ENCODE measurements at places on chromosomes 7 and 10.

- no peak for DNase-seq
These were observed 233.5 kb downstream of the XPNPEP1 start for GRCh38 chr10:109689785-109690184.

GRCh38 chr10:88544140-88544870 lies 38.8 kb downstream of the RNLS start:
- DNase-seq, result no peak

GRCh38 chr10:3412646-3413045 lies 240.1 kb upstream of the PITRM1 start:
- no peak for DNase-seq

DNA sequence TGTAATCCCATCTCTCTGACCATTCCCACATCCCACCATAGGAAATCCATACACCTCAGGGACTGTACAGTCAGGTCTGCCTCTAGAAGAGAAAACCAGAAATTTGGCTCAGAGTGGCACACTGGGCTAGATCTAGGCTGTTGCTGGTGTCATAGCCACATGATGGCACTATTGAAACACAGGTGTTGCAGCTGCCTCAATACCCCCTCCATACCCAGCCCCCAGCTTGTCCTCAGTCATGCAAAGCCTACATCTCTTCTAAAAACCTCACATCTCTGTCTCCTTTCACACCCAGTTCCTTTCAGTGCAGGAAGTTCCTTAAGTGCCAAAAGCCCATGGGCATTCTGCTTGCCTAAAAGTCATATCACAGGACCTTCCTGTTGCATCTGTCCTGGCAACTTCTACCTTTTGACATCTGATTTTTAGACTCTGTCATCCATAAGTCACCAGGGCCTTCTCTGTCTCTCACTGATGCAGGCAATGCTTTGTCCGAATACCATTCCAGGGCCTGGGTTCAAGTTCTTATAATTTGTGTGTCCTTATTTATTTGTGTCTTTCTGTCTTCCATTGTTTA lies 27.0 kb upstream of the HIBADH start:
- DNase-seq, result no peak

- DNase-seq, result no peak
These were observed 17.0 kb downstream of the STAM start for GRCh38 chr10:17660921-17661320.

- no peak for DNase-seq
These were observed 357.3 kb downstream of the BBS9 start for GRCh38 chr7:33486633-33487032.

GRCh38 chr10:132306864-132307751 lies 642 bp downstream of the STK32C start:
- DNase-seq, result no peak

DNA sequence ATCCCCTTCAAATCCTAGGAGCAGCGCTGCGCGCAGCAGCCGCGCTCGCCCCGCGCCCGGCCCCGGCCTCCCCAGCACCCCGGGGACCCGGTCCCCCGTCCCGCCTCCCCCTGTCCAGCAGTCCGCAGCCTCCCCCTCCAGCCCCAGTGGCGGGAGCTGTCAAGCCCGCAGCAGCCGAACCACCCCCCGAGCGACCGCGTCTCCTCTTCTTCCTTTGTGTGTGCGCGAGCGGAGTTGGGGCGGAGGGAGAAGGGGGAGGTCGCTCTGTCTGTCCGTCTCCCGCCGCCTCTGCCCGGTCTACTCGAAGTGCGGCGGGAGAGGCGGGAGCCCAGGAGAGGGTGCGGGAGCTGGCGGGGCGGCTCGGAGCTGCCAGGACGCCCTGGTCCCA lies 375 bp upstream of the CHN2 start:
- DNase-seq, result no peak

DNA sequence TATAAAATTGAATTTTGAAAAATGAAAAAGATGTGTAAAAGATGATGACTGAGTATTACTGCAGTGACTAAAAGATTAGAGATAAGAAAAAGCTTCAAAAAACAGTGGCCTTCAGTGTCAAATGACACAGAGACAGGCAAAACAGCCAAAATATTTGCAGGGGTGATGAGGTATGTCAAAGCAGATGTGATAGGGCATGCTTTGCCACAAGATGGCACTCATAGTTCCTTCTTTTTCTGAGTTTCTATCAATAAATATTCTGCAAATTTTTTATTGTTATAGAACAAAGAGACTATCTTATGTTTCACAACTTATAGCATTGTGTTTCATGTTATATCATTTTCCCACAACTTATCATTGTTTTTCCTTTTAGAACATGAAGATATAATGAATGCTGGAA lies 344.1 kb upstream of the HPS1 start:
- no peak for DNase-seq
